ENCODE measurements at places on chromosomes 2 and 18.

DNA sequence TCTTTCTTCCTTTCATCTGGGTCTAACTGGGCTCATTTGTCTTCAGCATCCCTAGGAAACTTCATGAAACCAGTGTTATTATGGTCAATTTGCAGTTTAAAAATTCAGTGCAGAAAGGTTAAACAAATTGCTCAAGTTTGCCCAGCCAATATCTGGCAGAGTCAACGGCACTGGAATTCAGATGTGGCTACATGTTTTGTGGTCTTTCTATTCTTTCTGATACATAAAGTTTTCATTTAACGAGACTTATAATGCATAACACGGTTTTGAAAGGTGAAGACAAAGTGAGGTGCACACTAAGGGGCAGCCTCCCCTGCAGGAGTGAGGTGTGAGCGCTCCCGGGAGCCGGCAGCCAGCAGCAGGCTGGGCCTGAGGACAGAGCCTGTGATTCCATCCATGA, 164.6 kb downstream of the RTP5 start:
- H3K27me3 ChIP-seq, result no peaks in the 10 kb centered on the region
- no peak for DNase-seq
- no peaks in the 10 kb centered on the region for H3K36me3 ChIP-seq

- no peak overlapping the region for H3K27ac ChIP-seq
- H3K36me3 ChIP-seq, result no peaks in the 10 kb centered on the region
- no peak overlapping the region for H3K4me3 ChIP-seq
- H3K27me3 ChIP-seq, result no peaks in the 10 kb centered on the region
Observed at GRCh38 chr2:159921752-159922404, 123.9 kb upstream of the CD302 start.

- no peaks in the 10 kb centered on the region for H3K4me1 ChIP-seq
- no peak overlapping the region for H3K4me3 ChIP-seq
- H3K27ac ChIP-seq, result no peak overlapping the region
- H3K36me3 ChIP-seq, result no peaks in the 10 kb centered on the region
- no peak for DNase-seq
Observed at GRCh38 chr2:151200844-151201243, 60.8 kb downstream of the RBM43 start.

GRCh38 chr2:168422584-168422983, 33.5 kb upstream of the CERS6 start:
- no peaks in the 10 kb centered on the region for H3K36me3 ChIP-seq
- no peak overlapping the region for H3K27ac ChIP-seq
- no peaks in the 10 kb centered on the region for H3K4me1 ChIP-seq
- no peak for DNase-seq
- no peaks in the 10 kb centered on the region for H3K27me3 ChIP-seq

DNA sequence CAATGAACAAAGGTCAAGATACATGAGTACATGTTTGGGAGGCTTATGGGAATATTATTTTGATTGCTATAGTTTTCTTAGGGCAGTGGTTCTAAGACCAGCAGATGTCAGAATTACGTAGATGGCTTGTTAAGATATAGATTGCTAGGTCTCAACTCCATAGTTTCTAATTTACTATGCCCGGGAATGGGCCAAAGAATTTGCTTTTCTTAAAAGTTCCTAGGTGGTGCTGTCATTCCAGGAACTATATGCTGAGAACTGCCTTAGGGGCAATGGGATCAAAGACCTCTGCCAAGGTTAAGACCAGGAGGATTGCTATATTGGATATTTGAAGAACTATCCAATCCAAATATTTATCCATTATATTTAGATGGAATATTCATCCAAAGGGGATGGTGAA, 141.8 kb downstream of the FSIP2 start:
- no peaks in the 10 kb centered on the region for H3K4me1 ChIP-seq
- no peak for DNase-seq
- no peak overlapping the region for H3K4me3 ChIP-seq
- no peak overlapping the region for H3K27ac ChIP-seq
